ENCODE measurements at places on chromosomes 3 and 15.

DNA sequence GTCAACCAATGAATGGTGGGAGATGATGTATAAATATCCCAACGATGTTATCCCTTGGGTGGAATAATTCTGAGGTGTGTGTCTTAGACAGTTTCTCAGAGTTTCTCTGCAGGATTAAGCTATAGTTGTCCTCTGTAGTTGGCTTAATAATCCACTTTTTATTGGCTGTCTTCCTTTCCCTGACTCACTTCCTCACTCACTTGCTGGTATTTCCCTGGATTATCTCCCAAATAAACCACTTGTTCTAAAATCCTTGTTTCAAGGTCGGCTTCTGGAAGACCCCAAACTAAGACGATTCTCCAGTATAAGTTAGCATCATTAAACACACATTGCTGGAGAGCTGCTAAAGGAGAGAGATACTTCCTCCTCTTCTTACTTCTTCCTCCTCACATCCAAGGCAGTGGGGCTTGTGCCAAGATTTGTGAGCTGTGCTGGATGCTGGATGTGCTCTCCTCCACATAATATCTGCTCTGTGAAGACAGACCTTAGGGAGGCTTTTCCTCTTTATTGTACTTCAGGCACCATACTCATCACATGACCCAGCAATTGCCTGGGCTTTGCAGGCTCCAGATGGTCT is 22.5 kb upstream of the ROPN1 start:
- DNase-seq = no peak

GRCh38 chr3:11819146-11819689 is 27.5 kb downstream of the TAMM41 start:
- DNase-seq = no peak

DNA sequence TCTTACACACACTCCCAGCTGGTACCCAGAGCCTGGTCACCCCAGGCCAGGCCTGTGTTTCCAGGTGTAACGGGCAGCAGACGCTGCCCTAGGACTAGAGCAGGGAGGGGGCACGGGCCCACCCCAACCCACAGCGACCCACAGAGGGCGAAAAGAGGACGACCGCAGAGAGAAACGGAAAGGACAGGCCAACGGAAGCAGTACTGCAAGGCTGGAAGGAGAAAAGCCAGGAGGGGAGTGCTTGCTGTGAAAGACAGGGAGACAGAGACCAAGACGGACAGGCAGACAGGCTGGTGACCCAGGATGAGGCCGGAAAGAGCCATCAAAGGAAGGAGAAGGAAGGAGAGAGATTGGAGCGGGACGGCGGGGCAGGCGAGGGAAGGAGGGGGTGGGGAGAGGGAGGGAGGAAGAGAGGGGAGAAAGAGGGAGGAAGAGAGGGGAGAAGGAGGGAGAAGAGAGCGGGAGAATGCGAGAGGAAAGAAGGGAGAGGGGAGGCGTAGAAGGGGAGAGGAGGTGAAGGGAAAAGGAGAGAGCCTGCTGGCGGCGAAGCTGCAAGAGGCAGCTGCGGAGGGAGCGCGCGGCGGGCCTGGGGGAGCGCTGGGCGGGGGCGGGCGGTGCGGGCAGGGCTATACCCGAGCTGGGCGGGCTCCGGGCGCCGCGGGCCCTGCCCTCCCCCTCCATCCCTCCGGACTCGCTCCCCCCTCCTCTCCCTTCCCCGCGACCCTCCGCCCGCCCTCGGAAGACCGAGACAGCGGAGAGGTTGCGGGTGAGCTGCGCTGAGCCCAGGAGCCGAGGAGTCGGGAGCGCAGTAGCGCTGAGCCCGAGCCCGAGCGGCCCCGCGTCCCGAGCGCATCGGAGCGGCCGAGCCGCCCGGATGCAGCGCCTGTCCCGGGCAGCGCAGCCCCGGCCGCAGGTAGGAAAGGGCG is at the start of gene SLC6A1:
TSS of gene SLC6A1 (plus strand) at position 732 of the 926 bp plus-strand sequence. CDS start 24,464 bp downstream, outside the sequence.
- DNase-seq = no peak

DNA sequence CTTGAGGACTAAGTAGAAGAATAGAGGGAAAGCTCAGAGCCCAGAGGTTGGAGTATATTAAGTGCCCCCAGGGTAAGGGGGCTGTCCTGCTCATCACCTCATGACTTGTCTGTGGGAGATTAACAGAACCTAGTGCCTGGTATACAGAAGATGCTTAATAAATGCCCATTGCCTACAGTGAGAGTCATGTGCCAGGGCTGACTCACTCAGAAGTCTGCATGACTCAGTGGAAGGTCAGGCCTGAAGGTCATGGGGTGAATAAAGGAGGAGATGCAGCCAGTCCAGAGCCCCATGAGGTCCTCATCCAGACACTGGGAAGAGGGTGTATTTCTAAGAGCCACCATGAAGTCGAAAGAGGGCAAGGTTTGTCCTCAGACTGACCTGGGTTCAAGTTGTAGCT is 62.5 kb upstream of the TLE3 start:
- DNase-seq = no peak

GRCh38 chr3:78855190-78855589 is 912.6 kb downstream of the ROBO1 start:
- no peak for DNase-seq

- no peak for DNase-seq
Measured at GRCh38 chr15:73858062-73858461, 15.3 kb upstream of the TBC1D21 start.

All from stimulated activated CD8-positive, alpha-beta memory T cell treated with anti-CD3 and anti-CD28 coated beads, Interleukin-4, amount 100 ng/mL, for 1 hour (primary cell).